Hypothalamus (tissue), 51 donors: ENCODE measurements at places on chromosomes 1 and 21.

DNA sequence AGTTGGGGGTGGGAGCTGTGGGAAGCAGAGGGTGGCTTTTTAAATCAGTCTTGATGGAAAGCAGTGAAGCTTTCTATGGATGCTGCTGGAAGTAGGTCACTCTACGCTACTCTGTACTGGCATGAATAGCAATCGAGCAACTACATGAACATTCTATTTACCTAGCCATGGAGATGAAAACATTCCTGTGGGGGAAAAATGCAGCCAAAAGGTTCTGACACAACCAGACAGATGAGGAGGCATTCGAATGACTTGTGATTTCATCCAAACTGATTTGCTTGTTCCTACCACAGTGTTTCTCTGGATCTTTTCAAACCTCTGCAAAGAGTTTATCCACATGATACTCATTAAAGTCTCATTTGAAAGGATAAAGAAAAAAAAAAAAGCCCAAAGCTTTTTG, 95.0 kb downstream of the ASTN1 start:
- DNase-seq: no peak

GRCh38 chr1:87683196-87683956, 354.7 kb downstream of the LMO4 start:
- DNase-seq: no peak

DNA sequence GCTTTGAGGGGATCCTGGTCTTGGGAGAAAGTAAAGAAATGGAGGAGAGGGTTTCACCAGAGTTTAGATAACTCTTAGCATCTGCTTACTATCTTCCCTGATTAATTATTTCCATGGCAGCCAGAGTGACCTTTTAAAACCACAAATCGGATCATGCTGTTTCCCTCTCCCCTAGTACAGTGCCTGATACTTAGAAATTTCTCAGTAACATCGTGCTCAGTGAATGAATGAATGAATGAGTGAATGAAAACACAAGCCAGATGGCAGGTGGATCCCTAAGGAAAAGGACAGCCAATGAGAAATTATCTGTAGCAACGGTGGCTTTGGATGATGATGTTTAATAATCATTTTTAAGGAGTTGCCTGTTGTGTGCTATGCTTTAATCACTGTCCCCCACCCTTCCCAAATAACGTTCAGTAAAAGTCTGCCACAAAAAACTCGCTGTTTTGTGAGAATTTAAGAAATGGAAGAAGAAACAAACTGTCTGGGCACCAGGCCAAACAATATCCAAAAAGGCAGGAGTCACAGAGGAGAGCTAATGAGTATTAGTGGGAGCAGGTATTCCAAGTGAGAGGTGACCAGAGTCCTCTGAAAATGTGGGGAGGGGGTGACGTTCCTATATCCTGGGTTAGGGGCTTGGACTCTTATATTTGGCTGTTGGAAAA, 737 bp upstream of the SMAP2 start:
- no peak for DNase-seq

- no peak for DNase-seq
Measured at GRCh38 chr1:33126411-33127000, 45.6 kb downstream of the AZIN2 start.

DNA sequence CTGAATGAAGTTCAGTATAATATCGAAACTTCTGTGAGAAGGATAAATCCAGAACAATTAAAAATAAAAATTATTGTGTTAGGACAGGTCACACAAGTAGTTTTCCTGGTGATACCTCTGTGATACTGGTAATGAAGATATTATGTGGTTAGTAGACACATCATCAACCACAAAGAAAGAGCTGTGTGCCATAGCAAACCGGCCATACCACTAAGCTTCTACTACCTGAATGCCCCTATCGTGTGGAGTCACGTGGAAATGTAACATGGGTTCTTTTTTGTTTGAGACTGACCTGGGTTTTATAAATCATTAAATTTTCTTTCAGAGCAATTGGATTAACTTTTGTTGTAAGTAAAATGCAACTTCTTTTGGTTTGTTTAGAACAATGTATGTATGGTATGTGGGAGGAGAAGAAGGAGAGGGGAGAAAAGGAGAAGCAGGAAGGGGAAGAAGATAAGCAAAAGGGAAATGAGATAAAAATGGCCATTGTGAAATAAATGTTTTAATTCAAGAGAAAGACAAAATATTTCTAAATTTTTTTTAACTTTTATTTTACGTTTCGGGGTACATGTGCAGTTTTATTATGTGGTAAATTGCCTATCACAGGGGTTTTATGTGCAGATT, 58.2 kb upstream of the LRRC8B start:
- no peak for DNase-seq

- DNase-seq: no peak
Measured at GRCh38 chr1:215508311-215508710, 58.8 kb upstream of the KCTD3 start.

- no peak for DNase-seq
Measured at GRCh38 chr1:67683766-67684525, 1.1 kb upstream of the GADD45A start.

- no peak for DNase-seq
Measured at GRCh38 chr21:18840239-18840638, 436.7 kb upstream of the TMPRSS15 start.

GRCh38 chr1:9849691-9850441, 26.1 kb upstream of the CLSTN1 start:
- DNase-seq: no peak

DNA sequence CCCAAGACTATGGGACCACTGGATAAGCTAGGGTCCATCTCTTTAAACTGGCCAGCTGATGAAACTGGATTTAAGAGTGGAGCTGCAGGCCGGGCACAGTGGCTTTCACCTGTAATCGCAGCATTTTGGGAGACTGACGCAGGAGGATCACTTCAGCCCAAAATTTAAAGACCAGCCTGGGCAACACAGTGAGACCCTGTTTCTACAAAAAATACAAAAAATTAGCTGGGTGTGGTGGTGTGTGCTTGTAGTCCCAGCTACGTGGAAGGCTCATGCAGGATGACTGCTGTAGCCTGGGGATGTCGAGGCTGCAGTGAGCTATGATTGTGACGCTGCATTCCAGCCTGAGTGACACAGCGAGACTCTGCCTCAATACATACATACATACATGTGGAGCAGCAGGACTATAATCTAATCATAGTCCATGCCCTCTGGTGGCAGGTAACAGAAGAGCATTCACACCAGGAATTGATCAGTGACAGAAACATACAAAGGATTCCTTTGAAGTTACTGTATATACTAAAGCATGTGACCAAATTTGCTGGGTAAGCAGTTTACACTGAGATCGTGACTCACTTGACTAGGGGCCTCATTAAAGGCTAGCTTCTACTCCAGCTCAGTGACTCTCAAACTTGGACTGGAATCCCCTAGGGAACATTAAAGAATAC, 101.5 kb upstream of the SLFNL1 start:
- DNase-seq: no peak

DNA sequence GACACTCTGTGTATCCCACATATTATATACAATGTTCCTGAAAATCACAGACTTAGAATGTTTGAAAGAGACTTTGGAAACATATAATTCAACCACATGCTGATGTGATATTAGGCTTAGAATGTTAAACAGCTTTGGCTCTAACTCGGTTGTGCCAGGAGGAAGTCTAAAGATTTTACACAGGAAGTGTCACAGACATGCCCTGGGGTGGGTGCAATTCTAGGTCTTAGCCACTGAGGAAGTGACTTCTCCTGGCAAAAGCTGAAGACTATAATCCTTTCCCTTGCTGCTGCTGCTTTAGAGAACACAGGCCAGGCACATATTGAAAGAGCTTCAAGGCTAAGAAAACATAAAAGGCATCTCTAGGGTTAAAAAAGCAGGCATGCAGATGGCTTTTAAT, 51.0 kb downstream of the RPL5 start:
- no peak for DNase-seq

DNA sequence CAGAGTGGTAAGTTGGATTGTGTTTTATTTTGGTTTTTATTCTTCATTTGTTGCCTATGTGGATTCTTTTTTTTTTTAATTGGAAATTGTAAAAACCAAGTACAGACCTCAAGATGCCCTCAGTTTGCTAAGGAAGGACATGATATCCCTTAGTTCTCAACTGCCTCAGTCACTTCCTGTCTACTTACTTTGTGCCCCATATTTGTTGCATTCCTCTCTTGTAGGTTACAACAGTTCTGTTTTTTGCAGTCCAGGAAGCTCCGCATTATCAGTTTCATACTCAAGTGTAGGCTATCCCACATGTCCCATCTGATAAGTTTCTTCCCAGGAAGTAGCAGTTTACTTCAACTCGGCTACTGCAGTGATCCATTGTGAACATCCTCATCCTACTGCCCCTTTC, 82.0 kb downstream of the RPAP2 start:
- DNase-seq: no peak

GRCh38 chr21:37489553-37489952, 123.0 kb downstream of the DYRK1A start:
- no peak for DNase-seq

- no peak for DNase-seq
Measured at GRCh38 chr1:25580927-25581326, 35.7 kb upstream of the MAN1C1 start.

- no peak for DNase-seq
Measured at GRCh38 chr21:15741510-15741909, 11.7 kb downstream of the USP25 start.

DNA sequence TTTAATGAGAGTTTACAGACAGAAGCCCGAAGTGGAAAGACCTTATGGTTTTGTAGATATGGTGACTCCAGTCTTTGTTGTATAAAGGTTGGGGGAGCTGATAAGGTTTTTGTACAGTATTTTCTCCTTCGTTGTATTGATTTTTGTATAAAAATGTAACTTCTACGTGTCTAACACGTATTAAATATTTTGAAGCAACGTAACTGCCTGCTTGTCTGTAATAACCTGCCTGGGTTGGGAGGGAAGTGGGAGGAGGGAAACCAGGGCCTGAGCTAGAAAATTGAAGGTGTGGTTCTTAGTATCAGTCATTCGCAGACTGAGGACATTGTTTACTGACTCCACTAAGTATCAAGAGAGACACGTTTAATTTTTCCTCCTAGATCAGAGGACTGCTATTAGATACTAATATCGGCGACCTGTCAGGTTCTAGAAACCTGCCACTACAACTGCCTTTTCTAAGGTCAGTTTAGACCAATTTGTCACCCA, 2.2 kb downstream of the IER5 start:
- no peak for DNase-seq

GRCh38 chr1:108591466-108591865, 31.6 kb downstream of the EEIG2 start:
- DNase-seq: no peak

DNA sequence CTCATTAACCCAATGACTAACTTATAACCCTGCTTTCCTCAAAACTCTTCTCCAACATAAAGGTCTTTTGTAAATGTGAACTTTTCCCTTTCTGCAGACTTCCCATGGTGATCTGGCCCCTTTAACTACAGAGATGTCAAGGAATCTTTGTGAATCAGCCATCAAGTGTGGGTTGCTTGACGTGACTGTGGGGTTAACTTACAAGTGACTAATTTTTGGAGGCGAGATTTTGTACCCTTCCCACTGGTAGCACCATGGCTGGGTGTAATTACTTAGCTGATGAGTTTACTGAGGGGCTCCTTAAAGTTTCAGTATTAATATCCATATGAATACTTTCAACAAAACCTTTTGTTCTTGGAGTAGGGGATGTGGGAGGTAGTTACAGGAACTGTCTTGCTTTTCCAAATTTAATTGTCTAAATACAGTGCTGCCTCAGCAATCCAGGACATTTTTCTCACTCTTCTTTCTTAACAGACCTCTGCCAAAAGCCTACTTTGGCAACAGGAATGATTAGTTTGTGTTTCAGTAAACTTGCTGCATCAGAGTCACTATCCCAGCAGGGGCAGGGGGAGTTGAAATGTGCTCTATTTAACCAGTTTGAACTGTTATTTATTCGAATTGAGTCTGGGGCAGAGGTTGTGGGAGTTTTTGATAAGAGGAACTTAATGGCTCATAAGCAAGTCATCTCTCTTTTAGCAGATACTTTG, 217.3 kb upstream of the FGGY start:
- no peak for DNase-seq

DNA sequence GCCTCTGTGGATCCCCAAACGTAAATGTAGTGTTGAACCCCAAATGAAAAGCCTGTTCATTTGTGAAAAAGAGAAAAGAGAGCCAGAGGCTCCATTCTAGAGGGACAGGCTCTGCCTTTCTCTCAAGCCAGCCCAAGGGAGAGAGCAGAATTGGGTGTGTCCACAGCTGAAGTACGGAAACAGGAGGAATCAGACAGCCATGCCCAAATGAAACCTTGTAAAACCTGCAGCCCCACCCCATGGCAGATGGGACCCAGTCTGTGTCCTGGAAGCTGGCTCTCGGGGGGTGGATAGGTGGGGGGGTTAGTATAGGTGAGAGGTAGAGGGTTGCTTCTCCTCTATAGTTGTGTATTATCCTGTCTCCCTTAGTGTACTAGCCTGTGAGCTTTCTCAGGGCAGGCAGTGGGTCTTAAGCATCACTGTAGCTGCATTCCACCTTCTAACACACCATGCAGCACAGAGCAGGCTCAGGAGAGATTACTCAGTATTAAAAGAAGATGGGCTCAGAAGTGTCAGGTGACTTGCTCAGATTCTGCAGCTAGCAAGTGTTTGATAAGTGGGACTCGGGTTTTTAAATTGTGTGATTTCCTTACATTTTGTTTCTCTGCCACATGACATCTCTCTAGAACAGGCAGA, 67.4 kb upstream of the SIPA1L2 start:
- DNase-seq: no peak

GRCh38 chr1:36626435-36626834, 143.7 kb upstream of the CSF3R start:
- no peak for DNase-seq

DNA sequence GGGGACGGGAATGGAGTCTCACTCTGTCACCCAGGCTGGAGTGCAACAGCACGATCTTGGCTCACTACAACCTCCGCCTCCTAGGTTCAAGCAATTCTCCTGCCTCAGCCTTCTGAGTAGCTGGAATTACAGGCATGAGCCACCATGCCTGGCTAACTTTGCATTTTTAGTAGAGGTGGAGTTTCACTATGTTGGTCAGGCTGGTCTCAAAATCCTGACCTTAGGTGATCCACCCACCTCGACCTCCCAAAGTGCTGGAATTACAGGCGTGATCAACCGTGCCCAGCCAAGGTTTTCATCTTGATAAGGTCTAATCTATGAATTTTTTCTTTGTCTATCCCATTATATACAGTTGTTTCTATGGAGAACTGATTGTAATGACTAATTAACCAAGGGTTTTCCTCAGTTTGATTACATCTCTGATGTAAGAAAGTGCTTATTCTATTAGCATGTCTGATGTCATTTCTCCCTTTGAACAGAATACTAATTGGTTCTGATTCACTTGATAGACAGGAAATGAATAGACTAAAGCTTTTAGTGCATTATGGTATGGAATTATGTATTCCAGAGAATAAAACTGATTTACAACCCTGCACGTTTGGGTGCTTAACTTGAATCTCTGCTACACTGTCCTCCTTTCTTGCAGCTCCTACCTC, 11.9 kb downstream of the PACC1 start:
- no peak for DNase-seq

GRCh38 chr1:231899713-231900435, 273.3 kb downstream of the DISC1 start:
- DNase-seq: no peak

GRCh38 chr1:169461390-169462000, 24.2 kb downstream of the SLC19A2 start:
- DNase-seq: no peak

- DNase-seq: no peak
Measured at GRCh38 chr1:917466-918091, 6.1 kb upstream of the SAMD11 start.
